ENCODE measurements at places on chromosomes 5 and 9. TPM values are rescaled to one million over a fixed set of nuclear protein-coding genes. Genes with fewer than 3 reads are reported as not detected.

GRCh38 chr9:83701769-83702168, 6.0 kb downstream of the UBQLN1 start:
- peaks cover 51% of the 10 kb centered on the region for H3K4me1 ChIP-seq
- no peak for DNase-seq
- no peak overlapping the region for H3K27ac ChIP-seq
- no peak overlapping the region for H3K4me3 ChIP-seq
- H3K36me3 ChIP-seq, result peaks cover 27% of the 10 kb centered on the region

DNA sequence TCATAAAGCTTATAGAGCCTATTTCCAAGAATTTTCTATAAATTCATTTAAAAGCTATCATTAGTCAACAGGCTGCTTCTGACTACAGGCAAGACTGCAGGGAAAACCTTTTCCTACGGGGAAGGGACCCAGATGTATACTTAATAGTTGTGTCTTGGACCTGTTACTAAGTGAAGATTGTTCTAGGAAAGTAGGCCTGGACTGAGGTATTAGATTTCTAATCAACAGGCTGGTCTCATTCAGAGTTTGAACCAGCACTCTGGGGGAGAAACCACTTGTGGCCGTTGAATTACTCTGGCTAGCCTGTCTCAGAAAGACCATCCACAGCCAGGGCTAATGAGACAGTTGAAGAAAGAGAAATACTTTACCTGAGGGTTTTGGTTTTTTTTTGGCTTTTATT, 60.0 kb downstream of the IL6ST start:
- H3K4me3 ChIP-seq, result no peak overlapping the region
- DNase-seq, result no peak
- H3K4me1 ChIP-seq, result peaks cover 2% of the 10 kb centered on the region
- H3K36me3 ChIP-seq, result peaks cover 11% of the 10 kb centered on the region
- no peaks in the 10 kb centered on the region for H3K27me3 ChIP-seq
- H3K27ac ChIP-seq, result no peak overlapping the region

SEMA5A gene
- not detected for total RNA-seq

RLN1 gene
- total RNA-seq, result 1.5 TPM

PAEP gene
- not detected for total RNA-seq

DNA sequence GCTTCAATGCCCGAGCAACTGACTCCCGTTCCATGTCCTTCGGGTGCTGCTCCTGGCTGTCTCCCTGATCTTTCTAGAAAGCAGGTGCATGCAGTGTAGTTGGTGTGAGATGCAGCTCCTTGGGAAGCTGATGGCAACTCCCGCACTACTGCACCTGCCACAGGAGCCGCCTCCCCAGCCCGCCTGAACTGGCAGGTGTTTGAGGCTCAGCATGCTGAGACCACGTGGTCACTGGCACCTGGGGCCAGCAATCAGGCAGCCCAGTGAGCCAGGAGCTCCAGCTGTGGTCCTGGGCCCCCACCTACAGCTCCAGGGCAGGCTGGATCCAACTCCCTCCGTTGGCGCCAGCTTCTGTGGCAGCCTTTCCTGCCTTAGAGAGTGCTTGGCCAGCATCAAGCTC, 111.5 kb downstream of the ICE1 start:
- H3K36me3 ChIP-seq, result no peaks in the 10 kb centered on the region
- peaks cover 15% of the 10 kb centered on the region for H3K27me3 ChIP-seq
- no peak overlapping the region for H3K4me3 ChIP-seq

LCP2 gene
- 386 TPM for total RNA-seq

SCGB3A1 gene
- total RNA-seq, result not detected

GRCh38 chr9:36867241-36867640, 166.8 kb downstream of the PAX5 start:
- no peak overlapping the region for H3K4me3 ChIP-seq
- DNase-seq, result no peak
- no peak overlapping the region for H3K27ac ChIP-seq
- no peaks in the 10 kb centered on the region for H3K36me3 ChIP-seq

- peaks cover 4% of the 10 kb centered on the region for H3K27me3 ChIP-seq
- DNase-seq, result no peak
- H3K4me3 ChIP-seq, result no peak overlapping the region
- peaks cover 10% of the 10 kb centered on the region for H3K36me3 ChIP-seq
Observed at GRCh38 chr5:177476531-177477233, 3.2 kb upstream of the DBN1 start.

PRDM9 gene
- total RNA-seq, result not detected

GRCh38 chr5:76733049-76733417, 17.1 kb downstream of the F2R start:
- H3K27me3 ChIP-seq, result no peaks in the 10 kb centered on the region
- H3K36me3 ChIP-seq, result peaks cover 36% of the 10 kb centered on the region
- H3K4me3 ChIP-seq, result peak overlapping the region; percentile 38
- DNase-seq, result peak; percentile 67
- H3K4me1 ChIP-seq, result peaks cover 31% of the 10 kb centered on the region
- peak overlapping the region; percentile 75 for H3K27ac ChIP-seq

GRCh38 chr5:169029661-169030274, 271.2 kb downstream of the SLIT3 start:
- no peaks in the 10 kb centered on the region for H3K36me3 ChIP-seq
- H3K27ac ChIP-seq, result no peak overlapping the region
- H3K4me3 ChIP-seq, result no peak overlapping the region
- H3K27me3 ChIP-seq, result peaks cover 8% of the 10 kb centered on the region
- no peak for DNase-seq
- H3K4me1 ChIP-seq, result no peaks in the 10 kb centered on the region

GRCh38 chr5:150605546-150605945, 34.9 kb upstream of the SYNPO start:
- H3K4me3 ChIP-seq, result no peak overlapping the region
- H3K4me1 ChIP-seq, result no peaks in the 10 kb centered on the region
- H3K36me3 ChIP-seq, result no peaks in the 10 kb centered on the region
- H3K27me3 ChIP-seq, result no peaks in the 10 kb centered on the region
- no peak for DNase-seq
- H3K27ac ChIP-seq, result no peak overlapping the region

DNA sequence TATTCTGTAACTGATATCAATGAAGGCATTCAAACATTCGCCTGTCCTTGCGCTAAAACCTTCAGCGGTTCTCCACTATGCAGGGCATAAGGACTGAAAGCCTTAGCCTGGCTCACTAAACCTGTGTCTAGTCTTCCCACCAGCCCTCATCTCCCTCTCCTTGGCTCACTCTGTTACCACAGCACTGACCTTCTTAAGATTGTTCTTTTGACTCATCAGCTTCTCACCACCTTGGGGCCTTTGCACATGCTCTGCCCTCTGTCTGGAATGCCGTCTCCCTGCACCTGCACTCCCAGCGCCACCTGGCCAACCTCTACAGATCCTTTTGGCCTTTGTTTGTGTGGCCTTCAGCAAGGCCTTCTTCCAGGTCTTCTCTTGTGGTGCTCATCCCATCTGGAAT, 131.8 kb upstream of the IER5L start:
- H3K27ac ChIP-seq, result no peak overlapping the region
- H3K4me3 ChIP-seq, result no peak overlapping the region
- H3K4me1 ChIP-seq, result peaks cover 6% of the 10 kb centered on the region

C7 gene
- total RNA-seq, result not detected

ADGRD2 gene
- total RNA-seq, result not detected

NMUR2 gene
- total RNA-seq, result not detected

DNA sequence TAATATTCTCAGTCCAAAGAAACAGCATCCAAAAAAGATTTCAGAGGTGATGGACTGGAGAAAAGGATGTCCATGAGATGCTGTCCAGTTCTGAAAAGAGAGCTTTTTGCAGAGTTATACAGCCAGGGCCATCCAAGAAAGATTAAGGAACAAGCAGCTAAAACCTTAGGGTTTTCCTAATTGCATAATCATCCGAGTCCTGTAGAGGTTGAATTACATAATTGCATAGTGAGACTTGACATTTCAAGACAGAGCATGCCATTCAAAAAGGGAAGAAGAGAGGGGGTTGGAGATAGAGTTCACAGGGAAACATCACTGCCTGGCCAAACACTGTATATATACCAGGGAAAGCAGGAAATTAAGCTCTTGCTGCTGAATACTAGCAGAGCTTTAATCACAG, 1729.2 kb upstream of the WWC1 start:
- no peak overlapping the region for H3K4me3 ChIP-seq
- no peaks in the 10 kb centered on the region for H3K27me3 ChIP-seq
- no peaks in the 10 kb centered on the region for H3K36me3 ChIP-seq

- H3K4me3 ChIP-seq, result peak overlapping the region; percentile 81
- peaks cover 10% of the 10 kb centered on the region for H3K27me3 ChIP-seq
- peaks cover 5% of the 10 kb centered on the region for H3K36me3 ChIP-seq
- H3K4me1 ChIP-seq, result peaks cover 24% of the 10 kb centered on the region
- H3K27ac ChIP-seq, result peak overlapping the region; percentile 84
- no peak for DNase-seq
Observed at GRCh38 chr5:56910210-56910965, 992 bp downstream of the SETD9 start.

DNA sequence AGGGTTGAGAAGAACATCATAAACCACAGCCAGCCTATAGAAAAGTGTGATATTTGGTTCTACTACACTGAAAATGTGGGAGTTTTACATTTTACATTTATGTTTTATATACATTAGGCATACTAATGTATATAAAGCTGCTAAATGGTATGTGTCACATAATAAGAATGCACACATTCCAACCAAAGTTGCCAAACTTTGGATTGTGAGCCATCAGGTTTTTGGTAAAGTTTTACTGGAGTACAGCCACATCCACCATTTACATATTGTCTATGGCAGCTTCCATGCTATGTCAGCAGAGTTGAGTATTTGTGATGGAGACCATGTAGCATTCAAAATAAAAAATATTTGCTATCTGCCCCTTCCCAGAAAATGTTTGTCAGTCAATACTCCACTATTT, 23.1 kb upstream of the TARS1 start:
- H3K27ac ChIP-seq, result no peak overlapping the region
- no peak overlapping the region for H3K4me3 ChIP-seq
- DNase-seq, result no peak
- H3K4me1 ChIP-seq, result no peaks in the 10 kb centered on the region
- peaks cover 8% of the 10 kb centered on the region for H3K27me3 ChIP-seq

DNA sequence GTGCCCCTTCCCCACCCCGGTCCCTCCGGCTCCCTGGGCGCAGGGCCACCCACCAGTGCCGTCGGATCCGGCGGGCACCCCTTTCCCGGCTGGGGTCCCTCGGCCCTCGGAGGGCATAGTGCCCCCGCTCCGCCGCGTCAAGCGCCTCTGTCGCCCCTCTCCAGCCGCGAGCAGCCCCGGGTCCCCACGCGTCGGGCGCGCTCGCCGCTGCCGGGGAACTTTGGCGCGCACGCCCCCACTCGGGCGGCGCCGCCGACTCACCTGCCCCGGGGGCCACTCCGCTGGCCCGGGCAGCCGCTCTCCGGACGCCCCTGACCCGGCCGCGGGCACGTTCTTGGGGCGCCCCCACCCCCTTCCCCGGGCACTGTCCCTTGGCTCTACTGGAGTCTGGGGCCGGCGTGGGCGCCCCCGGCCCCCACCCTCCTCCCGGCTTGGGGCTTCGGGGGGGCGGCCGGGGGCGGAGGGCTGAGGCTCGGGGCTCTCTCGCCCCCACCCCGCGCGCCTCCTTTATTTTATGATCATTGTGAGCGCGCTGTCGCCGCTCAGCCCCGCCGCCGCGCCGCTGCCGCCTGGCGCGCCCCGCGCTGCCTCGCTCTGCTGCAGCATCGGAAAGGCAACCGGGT, 1.1 kb upstream of the FAM78A start:
- DNase-seq, result no peak
- peak overlapping the region; percentile 23 for H3K27ac ChIP-seq
- peaks cover 26% of the 10 kb centered on the region for H3K4me1 ChIP-seq
- H3K27me3 ChIP-seq, result peaks cover 13% of the 10 kb centered on the region
- H3K4me3 ChIP-seq, result peak overlapping the region; percentile 84

DNA sequence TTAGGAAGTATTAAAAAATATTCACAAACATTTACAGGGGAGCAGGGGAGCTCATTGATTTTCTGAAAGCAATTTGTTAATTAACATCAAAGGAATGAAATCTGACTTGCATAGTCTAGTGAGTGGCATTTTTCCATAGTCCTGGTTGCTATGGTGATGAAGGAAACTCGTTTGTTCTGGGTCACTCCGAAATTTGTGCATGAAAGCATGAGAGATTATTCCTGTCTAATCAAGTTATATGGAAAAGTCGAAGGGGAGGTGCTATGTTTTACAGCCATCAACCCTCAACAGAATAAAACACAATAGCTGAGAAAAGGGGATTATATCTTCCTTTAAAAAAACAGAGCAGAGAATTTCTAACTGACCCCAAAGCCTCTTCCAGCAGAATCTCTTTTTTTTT, 1495.7 kb upstream of the WWC1 start:
- H3K27me3 ChIP-seq, result no peaks in the 10 kb centered on the region
- no peaks in the 10 kb centered on the region for H3K36me3 ChIP-seq
- H3K4me1 ChIP-seq, result no peaks in the 10 kb centered on the region
- no peak overlapping the region for H3K4me3 ChIP-seq

DNA sequence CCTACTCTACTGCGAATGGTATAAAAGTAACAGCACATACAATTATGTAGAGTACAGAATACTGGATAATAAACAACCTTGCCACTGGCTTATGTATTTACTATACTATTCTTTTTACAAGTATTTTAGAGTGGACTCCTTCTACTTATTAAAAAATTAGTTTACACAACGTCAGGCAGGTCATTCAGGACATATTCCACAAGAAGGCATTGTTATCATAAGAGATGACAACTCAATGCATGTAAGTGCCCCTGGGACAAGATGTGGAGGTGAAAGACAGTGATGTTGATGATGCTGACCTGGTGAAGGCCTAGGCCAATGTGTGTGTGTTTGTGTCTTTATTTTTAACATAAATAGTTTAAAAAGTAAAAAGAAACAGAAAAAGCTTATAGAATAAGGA, 421.7 kb downstream of the CDH12 start:
- no peaks in the 10 kb centered on the region for H3K27me3 ChIP-seq
- no peak for DNase-seq
- no peaks in the 10 kb centered on the region for H3K36me3 ChIP-seq
- no peak overlapping the region for H3K4me3 ChIP-seq

CXCL14 gene
- not detected for total RNA-seq

DNA sequence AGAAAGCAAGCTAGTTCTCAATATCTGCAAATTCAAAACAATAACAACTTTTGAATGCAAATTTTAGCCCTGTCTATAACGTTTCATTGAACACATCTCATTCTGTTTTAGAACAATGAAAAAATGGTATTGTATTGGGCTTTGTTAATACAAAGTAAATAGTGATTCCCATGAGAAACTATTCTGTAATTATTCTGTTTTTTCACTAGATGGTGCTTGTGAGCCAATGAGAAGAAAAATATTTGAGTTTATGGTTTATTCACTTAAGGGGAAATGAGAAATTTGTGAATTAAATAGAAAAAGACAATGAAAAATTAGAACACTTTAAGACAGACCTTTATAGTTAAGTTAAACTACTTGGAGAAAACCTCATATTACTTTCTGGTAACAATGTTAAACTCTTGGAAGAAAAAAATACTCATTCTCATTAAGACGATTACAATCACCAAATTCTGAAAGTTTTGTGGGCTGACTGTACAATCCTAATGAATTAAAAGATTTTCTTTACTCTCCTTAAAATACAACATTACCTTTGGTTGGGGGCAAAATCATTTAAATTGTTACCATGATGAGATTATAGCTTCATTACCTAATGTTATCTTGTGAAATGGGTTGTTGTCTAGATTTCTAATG, 127.0 kb downstream of the NNT start:
- no peaks in the 10 kb centered on the region for H3K36me3 ChIP-seq
- H3K27ac ChIP-seq, result no peak overlapping the region
- peaks cover 12% of the 10 kb centered on the region for H3K27me3 ChIP-seq
- H3K4me1 ChIP-seq, result no peaks in the 10 kb centered on the region
- H3K4me3 ChIP-seq, result no peak overlapping the region

Measured in activated CD8-positive, alpha-beta T cell treated with anti-CD3 and anti-CD28 coated beads, Interleukin-2, amount 10 ng/mL, durations not matched to agents 7 days and 5 days (primary cell).